ENCODE measurements at places on chromosomes 2 and 18.

DNA sequence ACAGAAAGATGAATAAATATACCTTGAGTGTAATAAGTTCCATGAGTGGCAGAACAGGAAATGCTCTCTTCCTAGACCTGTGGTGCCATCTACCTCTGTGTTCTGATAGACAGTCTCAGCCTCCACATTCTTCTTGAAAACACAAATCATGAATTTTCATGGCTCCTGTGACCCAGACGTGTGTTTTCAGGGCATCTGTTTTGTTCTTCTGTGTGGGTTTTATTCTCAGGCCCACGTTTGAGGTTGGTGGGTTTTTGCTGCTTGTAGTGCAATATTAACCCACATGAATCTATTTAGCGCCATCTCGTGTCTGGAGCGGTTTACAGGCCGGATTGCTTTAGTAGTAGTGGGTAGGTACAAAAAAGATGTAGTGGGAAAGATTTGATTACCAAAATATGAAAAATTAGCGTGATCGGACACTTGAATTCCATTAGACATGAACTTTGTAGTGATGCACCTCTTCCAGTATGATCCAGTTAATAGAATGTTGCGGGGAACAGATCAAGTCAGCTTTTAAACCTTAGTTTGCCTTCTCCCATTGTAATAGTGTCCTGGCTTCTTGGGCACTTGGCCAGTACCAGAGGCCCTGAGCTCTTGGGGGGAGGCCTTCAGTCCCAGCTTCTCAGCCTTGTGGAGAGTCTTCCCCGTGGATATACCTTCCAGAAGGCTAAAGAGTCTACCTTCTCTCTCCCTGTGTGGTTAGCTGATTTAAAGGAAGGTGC is 256.5 kb downstream of the TPGS2 start:
- H3K27ac ChIP-seq: no peak overlapping the region
- H3K4me1 ChIP-seq: peaks cover 4% of the 10 kb centered on the region
- no peaks in the 10 kb centered on the region for H3K27me3 ChIP-seq
- H3K36me3 ChIP-seq: no peaks in the 10 kb centered on the region

DNA sequence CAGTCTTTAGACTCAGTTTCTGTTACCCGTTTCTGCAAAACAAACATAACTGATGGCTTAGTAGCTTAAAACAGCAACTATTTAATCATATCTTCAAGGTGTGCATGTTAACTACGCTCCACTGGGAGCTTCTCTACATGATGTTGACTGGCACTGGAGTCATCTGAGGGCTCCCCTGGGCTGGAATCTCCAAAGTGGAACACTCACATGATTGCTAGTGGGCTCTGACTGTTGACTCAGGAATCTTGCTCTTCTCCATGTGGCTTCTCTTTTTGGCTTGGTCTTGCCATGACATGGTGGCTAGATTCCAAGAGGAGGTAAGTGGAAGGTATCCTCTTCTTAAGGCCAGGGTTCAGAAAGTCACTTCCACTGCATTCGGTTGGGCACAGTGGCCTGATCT is 160.8 kb downstream of the PMAIP1 start:
- no peak overlapping the region for H3K4me3 ChIP-seq
- H3K36me3 ChIP-seq: no peaks in the 10 kb centered on the region
- H3K27ac ChIP-seq: no peak overlapping the region
- DNase-seq: no peak

GRCh38 chr18:70279470-70279869 is 9.4 kb upstream of the SOCS6 start:
- no peak overlapping the region for H3K4me3 ChIP-seq
- no peak overlapping the region for H3K27ac ChIP-seq
- DNase-seq: no peak
- H3K4me1 ChIP-seq: no peaks in the 10 kb centered on the region

- H3K36me3 ChIP-seq: peaks cover 29% of the 10 kb centered on the region
- no peak overlapping the region for H3K27ac ChIP-seq
- peaks cover 2% of the 10 kb centered on the region for H3K4me1 ChIP-seq
- peaks cover 6% of the 10 kb centered on the region for H3K27me3 ChIP-seq
- no peak for DNase-seq
Observed at GRCh38 chr2:159002462-159003111, 34.1 kb downstream of the TANC1 start.

- no peak overlapping the region for H3K27ac ChIP-seq
- H3K27me3 ChIP-seq: peaks cover 8% of the 10 kb centered on the region
- no peaks in the 10 kb centered on the region for H3K4me1 ChIP-seq
- H3K4me3 ChIP-seq: no peak overlapping the region
Observed at GRCh38 chr2:218161644-218162043, 5.1 kb downstream of the CXCR1 start.

DNA sequence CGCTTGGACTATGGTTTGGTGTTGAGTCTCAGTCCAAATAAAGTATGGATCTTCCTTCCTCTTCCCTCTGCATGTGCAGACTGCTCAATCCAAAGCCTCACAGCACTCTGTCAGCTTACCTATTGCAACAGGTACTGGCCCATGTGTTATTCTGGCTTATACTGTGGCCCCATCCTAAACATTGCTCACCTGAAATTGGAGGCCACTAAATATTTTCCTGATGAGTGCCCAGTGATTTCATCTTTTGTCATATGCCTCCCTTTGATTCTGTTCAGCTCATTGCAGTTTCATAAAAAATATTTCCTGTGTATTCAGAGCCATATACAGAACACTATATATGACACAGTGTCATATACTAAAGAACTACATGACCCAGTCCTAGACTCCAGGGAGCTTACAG is 86.3 kb upstream of the FAM136A start:
- H3K4me3 ChIP-seq: no peak overlapping the region
- peaks cover 3% of the 10 kb centered on the region for H3K27me3 ChIP-seq
- peaks cover 10% of the 10 kb centered on the region for H3K36me3 ChIP-seq
- no peak for DNase-seq
- H3K27ac ChIP-seq: no peak overlapping the region

GRCh38 chr2:240146627-240147278 is 6.3 kb upstream of the OTOS start:
- peaks cover 3% of the 10 kb centered on the region for H3K27me3 ChIP-seq
- H3K4me1 ChIP-seq: no peaks in the 10 kb centered on the region
- no peak for DNase-seq
- H3K4me3 ChIP-seq: no peak overlapping the region

DNA sequence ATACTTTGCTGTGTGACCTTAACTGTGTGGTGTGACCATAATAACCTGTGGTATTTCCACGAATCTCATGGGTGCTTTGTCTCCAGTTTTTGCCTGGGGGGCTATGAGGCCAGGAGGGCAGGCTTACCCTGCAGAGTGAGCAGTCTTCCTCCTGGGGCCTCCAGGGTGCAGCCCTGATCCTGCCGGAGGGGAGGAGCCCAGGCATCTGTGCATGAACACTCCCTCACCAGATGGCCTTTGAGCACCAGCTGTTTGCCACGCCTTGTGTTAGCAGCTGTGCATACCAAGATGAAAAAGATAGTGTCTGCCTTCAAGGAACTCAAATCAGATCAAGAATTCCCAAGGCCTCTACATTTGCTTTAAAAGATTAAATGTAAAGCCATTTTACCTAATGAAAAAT is 75.0 kb upstream of the RBM44 start:
- H3K36me3 ChIP-seq: no peaks in the 10 kb centered on the region
- H3K27me3 ChIP-seq: no peaks in the 10 kb centered on the region
- no peak overlapping the region for H3K27ac ChIP-seq
- DNase-seq: no peak
- H3K4me1 ChIP-seq: peaks cover 10% of the 10 kb centered on the region

- H3K36me3 ChIP-seq: no peaks in the 10 kb centered on the region
- no peak overlapping the region for H3K4me3 ChIP-seq
- no peak for DNase-seq
- H3K4me1 ChIP-seq: no peaks in the 10 kb centered on the region
Observed at GRCh38 chr2:234256516-234256915, 206.0 kb downstream of the SPP2 start.

DNA sequence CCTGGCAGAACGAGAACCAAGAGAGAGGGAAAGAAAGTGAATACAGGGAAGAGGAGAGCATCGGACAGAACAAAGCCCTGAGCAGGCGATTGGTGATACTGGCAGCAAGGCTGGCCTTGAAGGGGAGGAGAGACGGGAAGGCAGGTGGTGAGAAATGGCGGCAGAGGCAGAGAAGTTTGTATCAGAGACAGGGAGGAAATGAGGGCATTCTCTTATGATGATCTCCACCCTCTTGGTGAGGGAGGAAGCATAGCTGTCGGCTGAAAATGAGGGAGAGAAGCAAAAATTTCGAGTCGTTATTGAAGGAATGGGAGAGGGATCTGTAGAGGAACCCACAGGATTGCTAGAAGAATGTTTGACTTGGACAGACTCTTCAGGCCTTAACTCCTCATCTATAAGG is 80.6 kb downstream of the CLIP4 start:
- H3K36me3 ChIP-seq: no peaks in the 10 kb centered on the region
- no peak overlapping the region for H3K4me3 ChIP-seq
- peaks cover 2% of the 10 kb centered on the region for H3K27me3 ChIP-seq
- DNase-seq: no peak
- H3K4me1 ChIP-seq: no peaks in the 10 kb centered on the region

DNA sequence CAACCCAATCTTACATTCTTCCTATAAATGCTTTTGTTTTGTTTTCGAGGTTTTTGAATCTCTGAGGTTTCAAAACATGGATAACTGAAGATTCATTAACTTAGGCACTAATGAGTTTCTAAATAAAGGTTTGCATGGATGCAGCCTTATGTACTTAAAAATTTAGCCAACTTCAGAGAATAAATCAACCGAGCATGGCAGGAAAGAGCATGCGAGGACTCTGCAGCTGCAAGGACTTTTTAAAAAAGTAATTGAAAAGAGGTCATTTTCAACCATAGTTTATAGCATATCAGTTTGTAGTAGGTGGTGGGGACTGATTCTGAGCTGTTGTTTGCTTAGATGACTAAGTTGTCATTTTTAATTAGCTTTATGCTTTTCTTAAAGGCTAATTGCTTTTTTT is 567.0 kb upstream of the ZEB2 start:
- no peaks in the 10 kb centered on the region for H3K27me3 ChIP-seq
- no peaks in the 10 kb centered on the region for H3K36me3 ChIP-seq
- no peak overlapping the region for H3K27ac ChIP-seq
- no peak overlapping the region for H3K4me3 ChIP-seq

GRCh38 chr2:235135990-235136561 is 184.3 kb downstream of the SH3BP4 start:
- H3K27ac ChIP-seq: no peak overlapping the region
- DNase-seq: peak; percentile 85
- peaks cover 1% of the 10 kb centered on the region for H3K27me3 ChIP-seq

- no peaks in the 10 kb centered on the region for H3K36me3 ChIP-seq
- no peak overlapping the region for H3K27ac ChIP-seq
- DNase-seq: no peak
- H3K27me3 ChIP-seq: no peaks in the 10 kb centered on the region
Observed at GRCh38 chr2:139378373-139378772, 598.2 kb upstream of the NXPH2 start.

GRCh38 chr2:4674007-4674406 is 970.6 kb downstream of the DCDC2C start:
- no peaks in the 10 kb centered on the region for H3K4me1 ChIP-seq
- peaks cover 2% of the 10 kb centered on the region for H3K27me3 ChIP-seq
- no peaks in the 10 kb centered on the region for H3K36me3 ChIP-seq
- H3K4me3 ChIP-seq: no peak overlapping the region

GRCh38 chr18:3014503-3015203 is 1.7 kb upstream of the LPIN2 start:
- peaks cover 11% of the 10 kb centered on the region for H3K36me3 ChIP-seq
- H3K27ac ChIP-seq: peak overlapping the region; percentile 89
- no peak for DNase-seq
- peak overlapping the region; percentile 72 for H3K4me3 ChIP-seq

GRCh38 chr2:99865818-99866676 is 276.3 kb downstream of the AFF3 start:
- H3K36me3 ChIP-seq: no peaks in the 10 kb centered on the region
- no peaks in the 10 kb centered on the region for H3K27me3 ChIP-seq
- no peak overlapping the region for H3K27ac ChIP-seq
- H3K4me3 ChIP-seq: no peak overlapping the region
- DNase-seq: no peak

All from endothelial cell (in vitro differentiated cells).